ENCODE measurements at places on chromosomes 12 and 14.

GRCh38 chr12:27504507-27504906 lies 19.5 kb upstream of the PPFIBP1 start:
- peak; percentile 57 for DNase-seq

- DNase-seq = peak; percentile 13
Observed at GRCh38 chr12:62934239-62934798, 631 bp downstream of the PPM1H start.

DNA sequence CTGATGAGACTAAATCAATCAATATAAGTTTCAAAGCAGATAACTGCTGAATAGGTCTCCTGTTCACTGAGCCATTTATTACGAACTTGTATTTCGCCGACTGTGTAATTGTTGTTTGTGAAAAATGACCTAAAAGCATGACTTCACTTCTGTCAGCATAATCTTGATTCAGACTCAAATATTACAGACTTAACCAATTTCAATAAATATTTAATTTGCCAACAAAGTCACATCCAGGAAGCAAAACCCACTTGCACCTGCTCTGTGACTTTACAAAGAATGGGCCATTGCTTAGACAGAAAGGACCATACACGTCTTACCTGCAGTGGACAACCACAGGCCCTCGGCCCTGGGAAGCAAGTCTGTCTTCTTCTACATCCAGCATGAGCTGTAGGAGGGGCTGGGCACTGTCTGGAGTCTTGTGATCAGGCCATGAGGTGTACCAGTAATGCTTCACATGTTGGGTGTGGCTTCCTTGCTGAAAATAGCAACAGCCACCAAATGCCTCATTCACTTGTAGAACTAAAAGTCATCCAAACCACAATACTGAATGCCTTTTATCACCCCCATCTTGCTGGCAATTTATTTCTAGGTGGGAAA lies 23.5 kb upstream of the PTPRB start:
- DNase-seq = peak; percentile 89

- DNase-seq = no peak
Observed at GRCh38 chr12:120698665-120699064, 11.6 kb upstream of the UNC119B start.

DNA sequence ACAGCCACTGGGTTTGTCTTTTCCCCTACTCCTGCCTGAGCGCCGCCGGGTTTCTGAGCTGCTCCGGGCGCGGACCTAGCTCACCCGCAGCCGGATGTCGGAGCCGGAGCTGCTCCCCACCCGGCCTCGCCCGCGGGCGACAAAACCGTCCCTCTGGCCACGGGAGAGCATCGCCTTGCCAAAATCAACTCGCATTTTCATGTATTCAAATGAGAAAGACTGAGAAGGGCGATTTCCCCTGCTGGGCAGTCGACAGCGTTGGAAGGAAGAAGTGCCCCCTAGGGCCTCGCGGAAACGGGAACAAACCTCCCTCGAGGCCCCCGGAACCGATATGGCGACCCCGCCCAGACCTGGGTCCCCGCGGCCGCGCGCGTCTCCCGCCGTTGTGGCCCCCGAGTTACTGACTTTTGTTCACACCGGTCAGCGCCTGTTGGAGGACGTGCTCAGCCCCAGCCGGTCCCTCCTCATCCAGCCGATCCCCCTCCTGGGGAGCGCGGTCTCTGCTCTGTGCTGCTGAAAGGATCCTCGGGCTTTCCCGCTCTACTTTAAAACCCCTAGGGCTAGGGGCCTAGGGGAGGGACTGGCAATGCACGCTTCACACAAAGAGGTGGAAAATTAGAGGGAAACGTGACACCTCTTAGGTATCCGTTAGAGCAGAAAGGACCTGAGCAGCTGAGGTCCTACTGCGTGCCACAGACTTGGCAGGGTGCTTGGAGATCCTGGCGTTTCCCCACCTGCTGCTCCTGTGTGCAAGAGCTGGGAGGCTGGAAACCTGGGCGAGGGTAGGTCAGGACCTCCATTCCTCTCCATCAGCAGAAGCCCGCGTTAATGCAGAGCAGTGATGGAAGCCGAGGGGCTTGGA lies 4.3 kb downstream of the TTC6 start:
- no peak for DNase-seq

DNA sequence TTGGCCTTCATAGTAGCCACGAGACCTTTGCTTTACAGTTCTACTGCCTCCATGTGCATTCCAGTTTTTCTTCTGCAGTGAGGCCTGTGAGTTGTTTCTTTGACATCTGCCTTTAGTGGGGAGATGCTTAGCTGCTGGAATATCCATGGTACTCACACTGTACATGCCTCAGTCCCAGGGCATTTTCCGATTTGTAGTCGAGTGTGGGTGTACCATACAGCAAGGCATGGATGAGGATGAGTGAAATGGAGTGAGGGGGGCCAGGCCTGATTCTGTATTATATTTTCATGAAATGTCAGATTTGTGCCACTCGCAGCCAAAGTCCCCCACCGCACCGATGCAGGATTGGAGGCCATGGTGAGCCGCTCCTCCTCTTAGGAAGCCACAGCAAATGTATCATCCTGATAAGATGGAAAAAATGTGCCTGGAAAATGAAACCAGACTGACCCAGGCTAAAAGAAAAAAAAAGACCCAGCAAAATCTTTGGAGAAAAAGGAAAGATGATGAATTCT lies 173.0 kb downstream of the ADGRD1 start:
- DNase-seq = no peak

DNA sequence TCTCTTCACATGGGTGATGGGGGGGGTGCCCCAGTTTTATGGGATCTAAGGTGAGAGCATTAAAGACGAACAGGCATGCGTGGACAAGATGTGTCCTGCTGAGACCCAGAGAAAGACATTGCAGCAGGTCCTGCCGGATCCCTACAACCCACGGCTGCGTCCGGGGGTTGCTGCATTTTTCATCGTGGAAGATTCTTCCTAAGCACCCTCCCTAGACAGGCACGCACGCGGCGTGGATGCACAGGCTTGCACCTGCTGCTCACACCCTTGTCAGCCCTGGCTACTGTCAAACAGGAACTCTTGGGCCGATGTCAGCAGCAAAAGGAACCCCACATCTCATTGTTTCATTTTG lies 280.6 kb upstream of the RTL1 start:
- no peak for DNase-seq

DNA sequence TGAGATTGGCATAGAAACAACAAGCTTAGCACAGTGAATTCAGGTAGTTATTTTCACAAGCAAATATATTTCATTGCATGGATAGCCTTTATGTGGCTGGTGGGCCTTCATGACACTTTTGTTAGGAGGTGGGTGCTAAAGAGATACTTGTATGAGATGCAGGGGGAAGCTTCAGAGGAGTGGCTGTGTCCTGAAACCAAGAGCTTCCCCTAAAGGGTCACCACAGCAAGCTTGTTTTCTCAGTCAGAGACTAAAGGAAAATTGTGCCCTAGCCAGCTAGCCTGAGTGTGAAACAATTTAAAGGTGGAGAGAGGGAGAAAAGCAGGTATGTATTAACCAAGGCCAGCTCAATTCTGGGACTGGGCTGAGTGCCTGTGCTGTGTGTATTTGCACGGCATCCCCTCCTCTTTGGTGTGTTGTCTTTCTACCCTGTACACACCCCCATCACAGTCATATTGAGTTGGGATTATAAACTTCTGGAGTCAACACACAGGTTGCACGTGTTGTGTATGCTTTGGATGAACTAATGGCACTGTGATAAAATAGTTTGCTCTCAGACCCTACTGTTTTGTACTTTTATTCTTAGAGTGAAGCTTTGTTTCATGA lies 79.2 kb downstream of the RASSF8 start:
- DNase-seq = no peak

DNA sequence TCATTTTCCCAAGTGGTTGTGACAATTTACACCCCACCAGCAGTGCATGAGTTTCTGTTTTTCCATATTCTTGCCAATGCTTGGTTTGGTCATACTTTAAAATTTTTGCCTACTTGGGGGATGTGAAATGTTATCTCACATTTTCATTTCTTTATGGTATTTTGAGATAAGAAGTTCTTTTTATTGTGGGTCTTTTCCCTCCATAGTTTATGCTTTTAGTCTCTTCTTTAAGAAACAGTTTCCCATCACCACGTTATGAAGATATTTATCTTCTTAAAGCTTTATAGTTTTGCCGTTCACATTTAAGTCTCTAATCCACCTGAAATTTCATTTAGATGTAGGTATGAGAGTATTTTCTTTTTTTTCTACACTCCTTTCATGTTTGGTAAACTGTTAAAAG lies 95.7 kb downstream of the PPM1A start:
- no peak for DNase-seq

DNA sequence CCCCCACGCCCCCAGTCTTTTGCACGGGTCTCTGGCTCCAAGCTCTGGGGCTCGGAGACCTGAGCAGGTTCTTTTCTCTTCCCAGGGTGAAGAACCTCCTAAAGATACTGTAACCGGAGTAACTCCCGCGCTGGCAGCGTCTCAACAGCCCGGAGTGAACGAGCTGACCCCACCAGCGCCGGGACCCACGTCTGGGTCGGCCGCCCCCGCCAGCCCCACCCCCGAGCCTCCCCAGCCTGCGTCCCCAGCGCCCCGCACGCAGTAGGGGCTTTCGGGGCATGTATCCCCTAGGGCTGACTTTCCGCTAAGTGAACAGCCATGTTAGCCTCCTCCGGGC lies 858 bp downstream of the SLC35F4 start:
- DNase-seq = no peak

DNA sequence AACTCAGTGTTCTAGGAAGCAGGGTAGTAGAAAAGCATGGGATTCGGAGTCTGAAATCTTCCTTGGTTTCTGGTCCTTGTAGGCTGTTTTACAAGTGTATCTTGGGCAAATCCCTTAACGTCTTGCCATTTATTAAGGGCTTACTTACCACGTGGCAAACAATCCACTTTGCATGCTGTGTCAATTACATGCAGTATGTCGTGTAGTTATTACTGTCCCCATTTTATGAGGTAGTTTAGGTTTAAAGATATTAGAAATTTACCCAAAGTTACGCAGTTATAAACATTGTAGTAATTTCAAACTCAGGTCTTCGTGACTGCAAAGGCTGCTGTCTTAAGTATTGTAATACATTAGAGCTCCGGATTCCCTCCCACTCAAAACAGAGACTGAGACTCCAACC lies 1.5 kb upstream of the NOVA1 start:
- DNase-seq = no peak

GRCh38 chr14:105180592-105181548 lies at the start of gene NUDT14:
NUDT14 (minus strand) TSS chr14:105181312; CDS start chr14:105181209, 103 bp downstream.
- peak; percentile 34 for DNase-seq

DNA sequence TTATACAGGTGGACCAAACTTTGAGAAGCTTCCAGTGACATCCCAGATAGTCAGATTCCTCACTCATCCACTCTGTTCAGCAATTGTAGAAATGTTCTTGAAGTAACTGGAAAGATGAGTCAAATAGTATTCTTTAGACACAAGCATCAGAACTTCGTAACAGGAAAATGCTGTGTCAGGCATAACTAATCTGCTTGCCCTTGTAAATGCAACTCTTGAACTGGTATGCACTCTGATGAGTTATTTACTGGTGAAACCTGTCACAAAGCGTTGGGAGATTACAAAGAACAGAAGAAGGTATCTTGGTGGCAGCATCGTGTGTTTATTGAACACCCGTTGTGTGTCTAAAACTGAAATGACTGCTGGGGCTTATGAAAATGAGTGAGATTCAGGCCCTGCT lies 10.8 kb upstream of the DUSP6 start:
- no peak for DNase-seq

GRCh38 chr12:79275631-79276030 lies 411.1 kb downstream of the SYT1 start:
- DNase-seq = no peak

DNA sequence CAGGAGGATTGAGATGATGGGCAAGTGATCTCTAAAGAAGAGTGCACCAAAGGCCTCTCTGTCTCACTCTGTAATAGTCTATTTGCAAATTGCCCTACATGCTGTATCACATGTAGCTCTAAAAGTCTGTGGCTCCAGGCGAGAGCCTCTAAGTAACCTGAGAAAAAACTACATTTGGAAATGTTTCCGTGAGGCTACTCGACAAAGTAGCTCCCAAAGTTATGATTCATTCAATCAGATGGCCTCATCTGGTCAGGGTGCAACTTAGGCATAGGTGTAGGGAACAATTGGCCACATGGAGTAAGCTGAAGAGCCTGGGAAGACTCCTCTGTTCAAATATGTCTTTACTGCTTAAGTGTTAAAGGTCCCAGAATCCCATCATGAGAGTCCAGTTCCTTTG lies 155.4 kb upstream of the PLEKHG7 start:
- no peak for DNase-seq

All from HCEC 1CT (cell line).